ENCODE measurements at places on chromosomes 3 and 15.

DNA sequence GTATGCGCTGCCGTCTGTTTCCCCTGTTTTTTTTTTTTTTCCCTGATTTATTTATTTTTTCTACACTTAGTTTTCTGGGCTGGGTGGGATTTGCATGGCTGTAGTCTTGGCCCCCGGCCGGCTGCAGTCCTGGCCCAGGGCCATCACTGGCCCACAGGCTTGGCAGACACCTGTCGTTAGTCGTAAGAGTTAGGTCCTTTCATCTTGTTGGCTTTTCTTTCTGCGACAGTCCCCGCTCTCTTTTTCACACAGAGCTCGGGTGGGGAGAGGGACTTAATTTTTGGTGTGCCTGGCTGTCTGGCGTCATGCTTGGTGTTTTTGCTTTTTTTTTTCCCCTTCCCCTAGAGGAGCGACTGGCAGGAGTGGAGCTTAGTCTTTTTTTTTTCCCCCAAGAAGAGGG is 183.4 kb downstream of the KLF13 start:
- no peak for DNase-seq

DNA sequence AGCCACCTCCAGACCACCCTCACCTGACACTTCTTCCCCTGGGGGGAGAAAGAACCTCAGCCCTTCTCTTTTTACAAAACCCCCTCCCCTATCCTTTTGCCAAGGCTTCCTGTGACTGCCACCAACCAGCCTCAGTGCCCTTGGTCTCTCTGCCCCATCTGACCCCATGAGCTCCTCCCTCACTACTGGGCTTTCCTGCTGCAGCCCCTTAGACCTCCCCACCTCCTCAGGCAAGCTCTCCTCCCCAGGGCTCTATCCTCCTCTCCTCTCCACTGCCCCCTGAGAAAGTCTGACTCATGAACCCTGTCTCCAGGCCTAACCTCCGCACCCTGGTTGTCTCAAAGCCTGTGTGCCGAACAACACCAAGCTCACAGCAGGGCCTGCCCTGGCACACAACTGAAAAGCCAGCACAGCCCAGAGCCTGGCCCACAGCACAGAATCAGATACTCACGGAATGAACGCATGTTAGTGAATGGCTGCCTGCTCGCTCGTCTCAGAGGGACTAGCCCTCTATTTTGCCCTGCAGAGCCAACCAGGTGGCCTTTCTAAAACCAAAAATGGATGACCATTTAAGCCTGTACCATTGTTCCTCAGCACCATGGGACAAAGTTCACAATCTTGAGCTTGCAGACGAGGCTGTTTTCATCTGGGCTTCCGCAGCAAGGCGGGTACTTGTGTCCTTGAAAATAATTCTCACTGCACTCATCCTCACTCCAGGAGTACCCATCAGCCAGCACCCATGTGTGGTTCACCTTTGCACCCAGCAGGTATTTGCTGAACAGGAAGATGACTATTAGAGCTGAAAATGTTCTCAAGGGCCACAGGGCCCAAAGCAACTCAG is 1.7 kb downstream of the CHDH start:
- DNase-seq: no peak

- DNase-seq: no peak
Measured at GRCh38 chr3:105480768-105481167, 114.1 kb downstream of the ALCAM start.

GRCh38 chr15:43922021-43922420 is 95.2 kb downstream of the WDR76 start:
- DNase-seq: no peak

GRCh38 chr3:96814651-96815567 is 515 bp downstream of the EPHA6 start:
- DNase-seq: no peak

- DNase-seq: no peak
Measured at GRCh38 chr3:3503411-3503810, 295.8 kb upstream of the LRRN1 start.

DNA sequence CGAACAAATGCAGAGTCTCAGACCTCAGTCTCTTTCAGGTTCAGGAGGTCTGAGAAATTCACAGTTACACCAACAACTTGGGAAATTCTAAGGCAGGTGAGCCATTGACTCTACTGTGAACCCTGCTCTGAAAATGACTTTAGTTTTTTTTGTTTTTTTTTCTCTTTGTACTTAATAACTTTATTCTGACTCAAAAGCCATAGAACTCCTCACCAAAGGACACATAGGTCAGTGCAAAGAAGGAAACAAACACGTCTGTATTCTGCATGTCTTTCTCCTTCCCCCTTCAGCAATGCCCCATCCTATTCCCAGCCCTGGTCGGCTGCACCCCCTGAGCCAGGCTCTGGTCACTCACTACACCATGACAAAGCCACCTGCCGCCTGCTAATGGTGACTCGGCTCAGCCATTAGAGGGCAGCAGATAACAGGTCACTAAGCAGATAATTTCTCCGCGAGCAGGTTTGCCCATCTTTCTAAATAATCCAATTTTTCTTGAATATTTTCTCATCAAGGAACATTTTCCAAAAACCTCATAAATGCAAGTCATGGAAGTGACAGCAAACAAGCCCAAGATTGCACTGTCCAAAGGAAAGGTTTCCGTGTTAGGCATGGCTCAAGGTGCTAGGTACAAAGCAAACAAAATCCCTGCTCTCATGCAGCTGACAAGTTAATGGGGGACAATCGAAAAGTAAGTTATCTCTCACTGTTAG is 37.7 kb downstream of the TM4SF4 start:
- DNase-seq: peak; percentile 40

GRCh38 chr15:42499858-42500609 is 4.6 kb downstream of the SNAP23 start:
- no peak for DNase-seq

- DNase-seq: no peak
Measured at GRCh38 chr3:27479806-27480543, 4.2 kb downstream of the SLC4A7 start.

DNA sequence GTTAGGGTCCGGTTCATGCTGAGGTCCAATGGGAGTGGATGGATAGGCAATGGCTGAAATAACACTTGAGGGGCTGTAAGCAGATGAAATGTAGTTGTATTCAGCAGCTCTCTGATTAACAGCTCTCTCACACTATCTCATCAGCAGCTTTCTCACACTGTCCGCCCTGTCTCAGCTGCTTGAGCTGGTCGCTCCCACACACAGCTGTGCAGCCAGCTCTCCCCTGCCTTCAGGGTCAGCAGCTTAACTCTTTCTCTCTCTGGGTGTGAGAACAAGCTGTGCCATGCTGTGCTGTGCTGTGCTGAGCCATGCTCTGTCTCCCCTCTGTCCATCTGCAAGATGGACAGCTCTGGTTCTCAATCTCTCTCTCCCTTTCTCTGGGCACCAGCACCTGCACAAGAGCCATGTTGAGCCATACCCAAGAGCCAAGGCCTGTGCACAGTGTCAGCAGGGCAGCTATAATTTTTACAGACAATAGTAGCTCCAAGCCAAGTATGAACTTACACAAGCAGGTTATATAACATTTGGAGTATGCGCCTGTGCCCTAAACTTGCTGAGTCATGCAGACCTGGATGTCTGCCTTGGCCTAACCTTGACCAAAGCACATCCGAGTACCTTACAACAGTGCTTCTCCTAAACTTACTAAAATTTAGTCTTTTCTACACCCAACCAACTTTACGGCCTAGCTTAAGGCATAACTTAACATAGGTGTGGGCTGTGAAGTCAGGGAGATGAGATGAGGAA is 291.3 kb upstream of the TRIM42 start:
- no peak for DNase-seq

GRCh38 chr3:82229397-82229796 is 468.0 kb upstream of the GBE1 start:
- DNase-seq: peak; percentile 2

GRCh38 chr3:197311591-197311990 is 13.2 kb upstream of the DLG1 start:
- no peak for DNase-seq

DNA sequence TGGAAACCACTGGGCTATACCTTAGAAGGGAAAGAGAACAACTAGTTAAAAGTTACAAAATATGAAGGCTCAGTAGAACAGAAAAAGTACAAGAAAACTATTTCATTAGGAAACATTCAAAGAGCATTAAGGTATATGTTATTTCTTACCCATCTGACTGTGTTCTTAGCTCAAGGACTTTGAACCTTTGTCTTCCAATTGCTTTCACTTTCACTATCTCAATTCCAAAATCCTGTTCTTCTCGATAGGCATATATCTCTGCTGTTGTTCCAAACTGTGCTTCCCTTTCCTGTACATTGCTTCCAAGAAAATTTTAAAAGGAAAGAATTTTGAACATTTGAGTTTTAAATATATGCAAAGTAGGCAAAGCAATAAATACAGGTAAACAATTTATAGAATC is 6.9 kb downstream of the CRBN start:
- no peak for DNase-seq

- DNase-seq: peak; percentile 33
Measured at GRCh38 chr3:186108106-186108940, 566 bp downstream of the ETV5 start.

DNA sequence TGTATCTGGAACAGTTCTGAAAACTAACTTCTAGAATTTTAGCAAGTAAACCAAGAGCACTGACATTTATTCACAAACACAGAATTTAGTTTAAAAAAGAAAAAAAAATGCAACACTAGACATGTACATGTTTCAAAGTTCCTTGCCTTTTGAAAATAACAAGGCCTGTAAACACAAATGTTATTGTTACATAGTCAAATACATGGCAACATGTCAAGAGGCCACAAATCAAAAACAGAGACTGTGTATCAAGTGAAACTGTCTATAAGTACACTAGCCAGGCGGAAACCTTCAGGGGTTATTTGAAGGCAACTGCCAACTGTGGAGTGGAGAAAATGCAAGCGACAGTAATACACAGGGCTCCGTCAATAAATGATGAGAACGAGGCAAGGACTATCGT is 547.6 kb downstream of the FOXP1 start:
- DNase-seq: no peak

DNA sequence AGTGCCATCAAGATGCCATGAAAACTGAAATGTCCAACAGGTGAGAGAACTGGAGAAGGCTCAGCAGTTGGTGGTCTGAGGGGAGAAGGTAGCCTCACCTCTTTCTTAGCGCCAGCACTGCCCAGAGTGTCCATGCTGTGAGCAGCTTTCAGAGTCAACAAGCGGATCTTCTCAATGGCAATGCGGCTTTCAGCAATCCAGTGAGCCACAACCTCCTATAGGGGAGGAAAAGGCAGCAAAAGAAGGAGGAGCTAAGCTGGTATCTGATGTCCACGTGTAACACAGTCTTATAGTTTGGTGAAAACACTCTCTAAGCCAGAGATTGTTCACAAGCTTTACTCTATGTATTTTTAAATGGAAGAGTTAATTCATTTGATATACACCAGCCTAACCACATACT is 36.1 kb upstream of the ACKR4 start:
- DNase-seq: no peak

- no peak for DNase-seq
Measured at GRCh38 chr3:56787784-56788256, 13.9 kb downstream of the ARHGEF3 start.

DNA sequence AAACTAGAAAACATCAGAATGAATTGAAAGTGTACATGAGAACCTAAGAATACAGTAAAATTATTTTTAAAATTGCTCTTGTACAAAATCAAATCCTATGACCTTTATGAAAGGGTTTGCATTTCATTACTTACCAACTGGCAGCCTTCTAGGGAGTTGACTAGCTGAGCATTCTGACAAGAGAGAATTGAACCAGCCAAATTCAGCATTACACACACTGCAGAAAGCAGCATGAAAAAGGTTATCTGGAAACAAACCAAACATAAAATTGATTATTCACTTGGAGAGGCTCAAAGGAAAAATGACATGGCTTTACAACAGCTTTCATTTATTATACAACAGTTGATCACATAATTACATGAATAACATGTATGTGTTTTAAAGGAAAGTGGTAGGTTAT is 17.4 kb downstream of the NSMCE3 start:
- DNase-seq: no peak

DNA sequence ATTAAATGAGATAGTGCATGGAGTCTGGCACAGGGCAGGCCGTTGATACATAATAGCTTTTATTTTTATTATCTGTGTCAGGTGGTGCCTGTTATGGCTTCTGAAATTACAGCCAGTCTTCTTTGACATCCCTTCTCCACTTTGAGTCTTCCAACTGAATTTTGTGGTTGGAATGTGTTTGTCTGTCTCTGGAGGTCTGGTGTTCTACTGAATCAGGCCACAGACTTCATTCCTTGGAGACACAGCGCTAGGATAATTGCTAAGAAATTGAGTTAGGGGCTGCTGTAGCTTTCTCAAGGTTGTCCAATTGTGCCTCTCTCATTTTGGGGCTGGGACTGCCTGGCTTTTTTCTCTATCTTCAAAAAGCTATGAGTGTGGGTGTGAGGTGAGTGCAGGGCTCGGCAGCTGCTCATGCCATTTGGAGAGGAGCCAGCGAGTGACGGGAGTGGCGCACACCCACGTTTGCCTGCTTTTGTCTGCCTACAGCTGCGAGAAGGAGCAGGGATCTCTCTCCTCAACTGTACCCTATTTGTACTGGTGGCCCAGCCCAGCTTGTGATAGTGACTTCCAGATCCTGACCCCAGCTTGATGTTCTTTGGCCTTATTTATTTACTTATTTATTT is 49.8 kb upstream of the SYN2 start:
- DNase-seq: no peak

Data from stimulated activated naive CD8-positive, alpha-beta T cell treated with anti-CD3 and anti-CD28 coated beads, Interleukin-15, amount 100 ng/mL, for 72 hours (primary cell).